Immature natural killer cell (primary cell): ENCODE measurements at places on chromosomes 3 and 15.
A peak's percentile ranks its signal among the peaks of the same experiment; 100 is the strongest.

- no peak for DNase-seq
These were observed 270.9 kb downstream of the RPLP1 start for GRCh38 chr15:69723404-69724096.

DNA sequence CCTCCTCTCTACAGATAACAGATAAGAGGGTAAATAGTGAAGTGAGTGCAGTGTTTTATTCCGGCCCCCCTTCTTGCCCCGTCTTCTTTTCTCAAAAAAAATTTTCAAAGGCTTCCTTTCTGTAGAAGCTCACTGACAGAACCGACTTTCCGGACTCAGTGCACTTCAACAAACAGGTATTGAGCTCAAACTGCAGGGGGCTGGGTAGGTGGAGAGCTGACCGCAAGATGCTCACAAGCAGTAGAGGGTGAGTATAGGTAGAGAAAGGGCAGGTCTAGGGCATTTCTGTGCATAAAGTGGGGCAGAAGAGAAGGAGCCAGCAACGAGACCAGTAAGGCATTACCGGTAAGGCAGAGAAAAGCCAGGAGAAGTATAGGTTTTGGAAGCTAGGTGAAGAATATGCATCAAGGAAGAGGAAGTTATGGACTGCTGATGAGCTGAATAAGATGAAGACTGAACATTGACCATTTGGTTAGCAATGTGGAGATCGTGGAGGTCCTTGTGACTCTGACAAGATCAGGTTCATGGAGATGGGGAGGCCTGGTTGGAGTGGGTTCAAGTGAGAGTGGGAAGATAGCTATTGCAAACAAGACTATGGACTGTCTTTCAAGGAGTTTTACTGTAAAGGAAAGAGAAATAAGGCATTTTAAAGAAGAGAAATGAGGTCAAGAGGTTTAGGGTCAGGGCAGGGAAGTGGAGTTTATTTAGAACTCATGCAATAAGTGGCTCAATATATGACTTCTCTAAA is 97.4 kb downstream of the ST6GAL1 start:
- DNase-seq: no peak

DNA sequence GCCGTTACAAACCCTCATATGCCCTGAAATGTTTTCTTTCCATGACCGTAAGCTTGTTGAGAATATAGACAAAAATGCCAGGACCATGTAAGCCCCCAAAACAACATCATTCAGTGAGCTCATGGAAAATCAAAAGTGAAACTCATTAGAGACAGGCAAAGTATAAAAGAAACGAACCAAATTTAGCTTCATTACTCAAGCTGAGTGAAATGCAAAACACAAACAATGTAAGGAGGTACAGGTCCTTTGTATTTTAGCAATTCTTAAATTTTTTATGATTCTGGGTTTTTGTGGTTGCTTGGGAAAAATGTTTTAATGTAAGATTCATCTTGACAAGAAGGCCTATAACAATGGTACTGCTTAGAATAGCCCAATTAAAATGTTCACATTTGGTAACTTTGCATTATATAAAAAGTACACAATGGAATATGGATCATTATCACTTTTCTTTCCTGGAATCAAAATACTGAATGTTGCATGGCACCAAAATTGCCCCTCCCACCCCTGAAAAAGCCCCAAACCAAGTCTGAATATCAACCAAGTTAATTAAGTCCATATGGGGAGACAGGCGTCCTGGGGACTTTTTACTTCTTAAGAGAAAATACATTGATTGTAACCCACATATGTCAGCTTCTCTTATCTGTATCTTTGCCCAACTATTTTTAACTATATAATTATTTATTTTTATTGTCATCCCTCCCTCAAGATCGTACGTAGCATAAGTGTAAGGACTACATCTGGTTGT is 247.7 kb upstream of the CDIN1 start:
- DNase-seq: no peak

DNA sequence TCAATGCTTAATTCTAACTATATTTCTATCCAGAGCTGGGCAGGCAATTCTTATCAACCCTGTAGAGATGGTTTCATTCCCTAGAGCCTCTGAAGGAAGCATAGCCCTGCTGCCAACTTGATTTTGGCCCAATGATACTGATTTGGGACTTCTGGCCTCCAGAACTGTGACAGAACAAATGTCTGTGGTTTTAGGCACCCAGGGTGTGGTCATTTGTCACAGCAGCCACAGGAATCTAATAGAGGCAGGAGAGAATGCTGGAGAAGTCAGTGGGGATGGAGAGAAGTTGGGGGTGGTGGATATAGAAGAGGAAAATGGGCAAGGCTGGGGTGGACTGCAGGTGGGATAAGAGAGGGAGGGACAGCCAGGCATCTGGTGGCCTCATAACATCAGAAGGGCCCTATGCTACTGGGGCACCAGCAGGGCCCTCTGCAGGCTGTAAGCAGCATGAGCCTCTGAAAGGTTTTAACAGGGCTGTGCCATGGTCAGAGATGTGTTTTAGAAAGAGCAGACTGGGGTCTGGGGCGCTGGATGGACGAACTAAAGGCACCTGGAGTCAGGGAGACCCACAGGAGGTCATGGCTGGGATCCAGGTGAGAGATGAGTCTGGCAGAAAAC is 19.8 kb downstream of the MRPS11 start:
- no peak for DNase-seq

DNA sequence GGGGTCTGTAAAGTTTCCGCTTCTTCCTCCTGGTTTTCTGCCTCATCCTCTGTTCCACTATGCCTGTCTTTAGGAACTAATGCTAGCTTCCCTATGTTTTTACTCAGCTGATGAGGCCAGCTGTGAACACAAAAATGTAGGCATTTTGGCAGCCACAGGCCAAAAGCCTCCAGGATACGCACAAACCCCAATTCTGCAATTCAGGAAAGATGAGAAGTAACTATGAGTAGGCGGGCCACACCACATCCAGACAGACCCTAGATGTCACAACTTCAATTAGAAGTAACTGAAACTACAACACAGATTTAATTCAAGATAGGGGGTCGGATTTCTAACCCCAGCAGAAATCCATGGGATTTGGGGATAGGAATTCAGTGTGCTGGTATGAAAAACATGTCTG is 11.9 kb downstream of the CA12 start:
- no peak for DNase-seq

DNA sequence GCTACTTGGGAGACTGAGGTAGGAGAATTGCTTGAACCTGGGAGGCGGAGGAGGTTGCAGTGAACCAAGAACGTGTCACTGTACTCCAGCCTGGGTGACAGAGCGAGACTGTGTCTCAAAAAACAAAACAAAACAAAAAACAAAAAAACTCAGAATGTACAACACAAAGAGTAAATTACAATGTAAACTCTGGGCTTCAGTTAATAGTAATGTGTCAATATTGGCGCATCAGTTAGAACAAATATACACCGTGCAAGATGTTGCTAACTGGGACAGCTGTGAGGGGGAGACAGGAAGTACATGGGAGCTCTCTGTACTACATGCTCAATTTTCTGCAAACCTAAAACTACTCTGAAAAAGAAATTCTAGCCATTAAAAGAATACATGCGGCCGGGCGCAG is 23.5 kb upstream of the TRPM1 start:
- DNase-seq: no peak

- no peak for DNase-seq
These were observed 31.0 kb downstream of the ANP32A start for GRCh38 chr15:68789534-68790241.

- no peak for DNase-seq
These were observed 21.6 kb upstream of the PLXNA1 start for GRCh38 chr3:126961191-126961790.

DNA sequence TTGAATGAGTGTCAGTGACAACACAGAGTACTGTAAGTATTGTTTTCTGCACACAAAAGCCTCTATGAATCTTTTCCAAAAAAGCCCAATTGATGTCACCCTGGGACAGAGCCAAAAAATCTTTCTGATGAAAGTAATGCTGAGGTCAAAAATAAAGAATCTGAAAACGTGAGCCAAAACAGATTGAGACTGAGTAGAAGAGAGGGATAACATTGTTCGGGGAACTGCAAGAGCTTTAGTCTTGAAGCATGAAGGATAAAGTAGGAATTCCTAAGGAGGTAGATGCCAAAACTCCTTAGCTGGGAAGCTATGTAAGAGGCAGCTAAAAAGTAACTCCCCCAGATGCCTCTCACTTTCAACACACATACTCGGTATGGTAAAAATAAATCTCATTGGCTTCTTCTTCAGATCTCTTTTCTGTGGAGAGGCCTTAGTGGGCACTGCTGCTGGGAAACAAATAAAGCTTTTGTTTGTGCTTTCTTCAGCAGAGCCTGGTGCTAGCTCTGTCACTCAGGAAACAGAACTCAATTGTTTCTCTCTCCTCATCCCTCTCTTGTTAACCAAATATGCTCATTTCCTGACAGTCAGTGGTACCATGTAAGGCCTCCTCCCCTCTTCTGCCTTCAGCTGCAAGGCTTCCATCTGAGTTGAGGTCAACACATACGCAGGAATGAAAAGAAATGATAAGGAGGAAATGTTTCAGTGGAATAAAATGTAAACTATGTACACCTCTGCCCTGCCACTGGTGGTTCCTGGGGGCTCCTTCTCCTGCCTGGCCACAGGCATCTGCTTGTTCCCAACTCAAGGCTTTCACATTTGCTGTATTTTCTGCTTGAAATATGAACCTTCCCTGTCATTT is 58.1 kb downstream of the CD200 start:
- DNase-seq: no peak

DNA sequence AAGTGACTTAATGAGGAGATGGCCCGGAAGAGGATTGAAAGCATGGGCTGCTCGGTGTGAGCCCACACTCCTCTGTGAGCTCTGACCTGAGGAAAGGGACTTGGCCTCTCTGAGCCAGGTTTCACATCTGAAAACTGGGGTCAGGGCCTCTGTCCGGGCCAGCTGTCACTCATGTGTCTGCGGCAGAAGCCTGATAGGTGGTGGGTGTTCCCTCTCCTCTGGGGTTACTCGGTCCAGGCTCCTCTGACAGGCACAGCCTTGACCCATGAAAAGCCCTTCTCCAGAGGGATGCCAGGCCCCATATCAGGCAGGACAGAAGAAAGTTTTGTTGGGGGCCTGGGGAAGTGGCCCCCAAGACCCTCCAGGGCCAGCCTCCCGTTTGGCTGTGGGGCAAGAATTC is 131.4 kb downstream of the CHSY1 start:
- no peak for DNase-seq

DNA sequence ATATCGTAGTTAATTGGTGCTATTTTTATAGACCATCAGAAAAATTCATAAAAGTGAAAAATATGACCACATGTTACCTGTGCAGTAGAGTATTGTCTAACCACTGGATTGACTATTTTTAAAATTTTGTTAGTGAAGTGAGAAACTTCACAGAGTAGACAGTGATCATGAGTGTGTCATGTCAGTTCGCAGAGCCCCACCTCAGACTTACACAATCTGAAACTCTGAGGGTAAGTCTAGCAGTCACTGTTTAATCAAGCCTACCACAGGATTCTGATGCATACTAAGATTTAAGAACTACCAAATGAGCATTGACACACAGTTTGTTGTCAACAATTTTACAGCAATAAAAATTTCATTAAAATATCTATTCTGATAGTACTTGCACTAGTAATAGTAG is 552.9 kb upstream of the SUCLG2 start:
- no peak for DNase-seq

DNA sequence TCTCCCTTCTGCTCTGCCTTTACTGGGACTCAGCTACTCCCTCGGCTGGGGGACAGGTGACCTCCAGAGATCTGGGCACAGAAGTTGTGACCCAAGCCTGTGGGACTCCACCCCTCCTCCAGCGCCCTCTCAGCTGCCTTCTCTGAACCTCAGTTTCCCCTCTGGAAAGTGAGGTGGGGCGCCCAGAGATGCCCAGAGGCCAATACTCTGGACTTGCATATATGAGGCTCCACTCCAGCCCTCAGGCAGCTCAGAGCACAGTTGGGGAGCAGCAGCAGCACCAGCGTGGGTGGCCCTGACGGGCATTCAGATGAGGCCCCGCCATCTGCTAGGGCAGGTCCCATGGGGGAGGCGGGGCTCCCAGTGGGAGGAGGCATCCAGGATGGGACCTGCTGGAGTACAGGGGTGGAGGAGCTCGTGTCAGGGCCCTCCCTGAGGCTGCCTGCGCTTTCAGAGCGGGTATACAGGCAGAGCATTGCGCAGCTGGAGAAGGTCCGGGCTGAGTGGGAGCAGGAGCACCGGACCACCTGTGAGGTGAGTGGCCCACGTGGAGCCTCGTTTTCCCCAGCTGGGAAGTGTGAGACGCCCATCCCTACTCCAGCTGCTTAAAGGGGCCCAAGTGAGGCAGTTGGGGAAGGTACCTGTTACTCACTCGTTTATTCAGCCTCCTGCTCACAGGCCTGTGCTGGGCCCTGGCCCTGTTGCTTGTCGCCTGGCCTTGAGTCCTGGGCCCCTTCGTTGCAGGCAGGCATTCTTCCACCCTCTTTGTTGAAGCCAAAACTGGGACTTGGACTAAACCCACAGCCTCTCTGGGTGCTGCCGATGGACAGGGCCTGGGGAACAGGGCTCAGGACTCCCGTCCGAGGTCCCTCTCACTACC is 35.4 kb downstream of the PSTPIP1 start:
- no peak for DNase-seq

GRCh38 chr3:31832551-31832950 is 148.5 kb downstream of the OSBPL10 start:
- DNase-seq: no peak

DNA sequence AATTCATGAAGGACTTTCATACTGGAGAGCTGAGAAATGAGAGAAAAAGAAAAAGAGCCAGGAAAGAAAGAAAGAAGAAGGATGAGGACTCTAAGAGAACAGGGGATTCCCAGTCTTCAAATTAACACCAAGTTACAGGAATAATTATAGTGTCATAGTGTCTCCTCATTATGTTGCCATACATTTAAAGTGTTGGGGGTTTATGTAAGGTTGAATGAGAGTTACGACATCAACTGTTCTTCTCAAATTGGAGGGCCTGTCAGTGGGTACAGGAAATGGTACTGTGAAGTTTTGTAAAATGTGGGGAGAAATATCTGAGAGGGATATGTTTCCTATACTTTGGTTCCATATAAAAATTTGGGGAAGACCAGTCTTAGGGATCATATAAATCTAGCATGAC is 12.3 kb upstream of the CD200 start:
- no peak for DNase-seq

- peak; percentile 65 for DNase-seq
These were observed 18.9 kb downstream of the SH3BP5 start for GRCh38 chr3:15313461-15313860.

GRCh38 chr15:99110093-99110492 is 5.2 kb downstream of the SYNM start:
- DNase-seq: no peak

- no peak for DNase-seq
These were observed 199.7 kb upstream of the ARPP21 start for GRCh38 chr3:35439663-35440062.

GRCh38 chr3:101377796-101378195 is 57.4 kb upstream of the IMPG2 start:
- DNase-seq: no peak

DNA sequence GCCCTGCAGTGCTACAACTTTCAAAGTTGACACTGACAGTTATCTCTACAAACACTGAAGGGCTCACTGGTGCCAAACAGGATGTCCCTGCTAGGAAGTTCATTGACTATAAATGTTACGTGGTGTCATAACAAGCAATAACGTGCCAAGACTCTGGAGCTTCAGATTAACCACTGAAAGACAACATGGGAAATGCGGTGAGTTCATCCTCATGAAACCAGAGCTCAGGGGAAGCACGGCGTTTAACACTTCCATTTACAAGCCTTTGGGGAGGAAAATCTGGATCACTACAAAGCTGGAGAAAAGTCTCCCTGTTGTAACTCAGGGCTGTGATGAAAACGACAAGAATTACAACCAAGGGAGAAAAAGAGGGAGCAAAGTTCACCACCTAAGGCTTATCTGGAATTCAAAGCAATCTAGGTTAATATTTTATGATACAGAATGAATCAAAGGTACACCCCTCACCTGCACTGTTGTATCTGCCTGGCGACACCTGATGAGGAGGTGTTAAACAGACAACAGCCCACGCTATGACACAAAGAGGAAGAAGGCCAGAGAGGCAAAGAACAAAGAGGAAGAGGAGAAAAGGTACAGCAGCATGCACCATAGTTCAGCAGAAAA is 27.0 kb downstream of the SHQ1 start:
- no peak for DNase-seq
